Caudate nucleus (tissue), 63 donors: ENCODE measurements at places on chromosomes 11 and 22.

- DNase-seq: no peak
These were observed 40.5 kb downstream of the GGTLC2 start for GRCh38 chr22:22684580-22685561.

GRCh38 chr11:116691771-116692177, 81.0 kb downstream of the BUD13 start:
- no peak for DNase-seq

DNA sequence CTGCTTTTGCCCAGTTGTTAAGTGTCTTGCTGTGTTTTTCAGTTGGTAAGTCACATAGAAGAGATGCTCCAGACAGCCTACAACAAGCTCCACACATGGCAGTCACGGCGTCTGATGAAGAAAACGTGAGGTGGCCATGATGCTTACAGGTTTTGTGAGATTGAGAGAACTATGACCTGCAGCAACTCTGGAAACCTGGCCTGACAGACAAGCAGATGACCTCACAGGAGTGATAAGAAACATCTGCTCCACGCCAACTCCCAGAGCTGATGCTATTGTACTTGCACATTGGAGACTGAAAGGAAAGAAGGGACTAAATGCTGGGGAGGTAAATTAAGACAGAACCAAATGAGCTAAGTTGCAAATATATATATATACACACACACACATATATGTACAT, 28.6 kb upstream of the LDHA start:
- DNase-seq: no peak

- DNase-seq: no peak
These were observed 205.5 kb downstream of the OPCML start for GRCh38 chr11:133326849-133327248.

DNA sequence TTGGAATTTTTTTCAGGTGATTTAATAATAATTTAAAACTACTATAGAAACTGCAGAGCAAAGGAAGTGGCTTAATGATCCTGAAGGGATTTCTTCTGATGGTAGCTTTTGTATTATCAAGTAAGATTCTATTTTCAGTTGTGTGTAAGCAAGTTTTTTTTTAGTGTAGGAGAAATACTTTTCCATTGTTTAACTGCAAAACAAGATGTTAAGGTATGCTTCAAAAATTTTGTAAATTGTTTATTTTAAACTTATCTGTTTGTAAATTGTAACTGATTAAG, 3.4 kb downstream of the MALAT1 start:
- no peak for DNase-seq

DNA sequence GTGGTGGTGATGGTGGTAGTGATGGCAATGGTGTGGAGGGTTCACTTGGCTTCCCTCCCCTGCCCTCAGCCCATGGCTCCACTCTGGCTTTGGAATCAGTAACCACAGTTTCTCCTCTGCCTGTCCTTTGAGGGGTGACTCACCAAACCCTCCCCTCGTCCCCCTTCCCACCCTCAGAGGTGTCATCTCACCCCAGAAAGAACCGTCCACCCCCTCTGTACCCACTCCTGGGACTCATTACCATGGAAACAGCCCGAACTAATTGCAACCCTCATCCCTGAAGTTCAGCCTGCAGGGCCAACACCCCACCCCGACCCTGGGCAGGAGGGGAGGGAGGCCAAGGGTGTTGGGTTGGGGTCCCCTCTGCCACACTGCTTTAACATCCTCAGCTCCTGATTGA, 26.6 kb downstream of the PHLDB1 start:
- DNase-seq: no peak

DNA sequence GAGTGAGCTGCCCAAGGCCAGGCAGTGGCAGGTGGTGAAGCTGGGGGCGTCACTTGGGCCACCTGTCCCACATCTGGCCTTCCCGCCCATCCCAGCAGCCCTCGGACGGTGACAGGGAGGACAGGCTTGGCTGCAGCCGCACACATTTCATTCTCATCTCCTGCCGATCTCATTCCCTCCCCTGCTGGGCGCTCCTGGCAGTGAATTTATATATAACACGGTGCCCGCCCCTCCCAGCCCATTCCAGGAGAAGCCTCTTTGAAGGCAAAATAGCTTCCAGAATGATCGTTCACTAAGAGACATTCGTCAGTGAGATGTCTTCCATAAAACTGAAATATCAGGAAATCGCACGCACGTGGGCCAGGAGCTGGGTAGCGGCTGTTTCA, 861.3 kb downstream of the TBC1D22A start:
- no peak for DNase-seq

DNA sequence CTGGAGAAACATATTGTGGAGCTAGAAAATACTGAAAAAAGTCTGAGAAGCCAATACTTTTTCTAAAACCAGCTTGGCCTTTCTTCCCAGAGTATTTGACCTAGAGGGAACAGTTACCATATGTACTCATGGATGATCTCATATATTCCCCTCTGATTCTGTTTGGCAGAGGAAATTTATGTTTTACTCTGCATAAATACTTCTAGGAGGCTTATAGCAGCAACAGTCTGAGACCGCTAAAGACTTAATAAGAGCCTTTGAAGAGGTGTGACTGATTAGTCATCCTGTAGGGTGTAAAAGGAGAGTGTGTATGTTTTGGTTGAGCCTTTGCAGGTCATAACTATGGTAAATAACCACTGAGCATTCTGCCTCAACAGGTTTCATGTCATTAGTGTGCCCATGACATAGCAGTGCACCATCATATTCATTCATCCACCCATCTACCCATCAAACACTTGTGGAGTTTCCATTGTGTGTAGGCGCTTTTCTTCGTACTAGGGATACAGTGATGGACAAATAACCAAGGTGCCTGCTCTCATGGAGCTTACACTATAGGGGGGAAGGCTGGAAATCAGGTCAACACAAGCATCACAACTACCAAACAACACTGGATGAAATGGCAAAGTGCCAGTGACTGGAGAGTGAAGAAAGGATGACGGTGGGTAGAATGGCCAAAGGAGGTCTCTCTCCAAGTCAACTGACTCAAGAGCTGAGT, 44.5 kb downstream of the TRAF6 start:
- no peak for DNase-seq

DNA sequence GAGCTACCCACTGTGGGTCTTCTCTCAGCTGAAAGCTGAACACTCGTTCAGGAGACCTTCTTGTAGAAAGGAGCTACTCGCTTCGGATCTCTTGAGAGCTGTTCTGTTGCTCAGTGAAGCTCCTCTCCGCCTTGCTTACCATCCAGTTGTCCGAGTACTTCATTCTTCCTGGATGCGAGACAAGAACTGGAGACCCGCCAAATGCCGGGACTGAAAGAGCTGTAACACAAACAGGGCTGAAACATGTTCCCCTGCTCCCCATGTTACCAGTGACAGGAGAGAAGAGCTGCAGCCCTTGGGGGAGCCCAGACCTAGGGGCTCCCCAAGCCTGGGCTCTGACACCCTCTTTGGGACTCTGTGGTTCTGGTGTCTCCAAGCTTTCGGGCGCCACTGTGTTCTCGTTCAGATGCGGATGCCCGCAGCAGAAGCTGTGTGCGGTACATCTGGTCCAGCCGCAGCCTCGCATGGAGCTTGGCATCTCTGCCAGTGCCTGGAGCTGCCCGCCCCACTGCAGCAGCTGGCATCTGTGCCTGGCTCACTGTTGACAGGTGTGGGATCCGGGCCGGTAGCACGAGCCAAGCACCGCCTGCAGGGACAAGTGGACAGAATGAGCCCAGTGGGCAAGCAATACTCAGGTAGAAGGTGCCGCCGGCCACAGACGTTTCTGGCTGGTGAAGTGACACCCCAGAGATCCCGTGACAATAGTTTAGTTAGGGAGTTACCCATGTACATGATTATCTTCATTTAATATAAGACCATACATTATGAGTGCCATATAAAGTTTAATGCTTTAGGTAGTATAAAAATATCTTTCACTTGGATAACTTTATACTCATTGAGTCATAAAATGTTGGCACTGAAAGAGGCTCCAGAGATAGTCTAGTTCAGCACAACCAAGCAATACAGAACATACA, 49.1 kb downstream of the EMSY start:
- no peak for DNase-seq

- DNase-seq: no peak
These were observed 36.1 kb downstream of the PDE3B start for GRCh38 chr11:14679662-14680061.

DNA sequence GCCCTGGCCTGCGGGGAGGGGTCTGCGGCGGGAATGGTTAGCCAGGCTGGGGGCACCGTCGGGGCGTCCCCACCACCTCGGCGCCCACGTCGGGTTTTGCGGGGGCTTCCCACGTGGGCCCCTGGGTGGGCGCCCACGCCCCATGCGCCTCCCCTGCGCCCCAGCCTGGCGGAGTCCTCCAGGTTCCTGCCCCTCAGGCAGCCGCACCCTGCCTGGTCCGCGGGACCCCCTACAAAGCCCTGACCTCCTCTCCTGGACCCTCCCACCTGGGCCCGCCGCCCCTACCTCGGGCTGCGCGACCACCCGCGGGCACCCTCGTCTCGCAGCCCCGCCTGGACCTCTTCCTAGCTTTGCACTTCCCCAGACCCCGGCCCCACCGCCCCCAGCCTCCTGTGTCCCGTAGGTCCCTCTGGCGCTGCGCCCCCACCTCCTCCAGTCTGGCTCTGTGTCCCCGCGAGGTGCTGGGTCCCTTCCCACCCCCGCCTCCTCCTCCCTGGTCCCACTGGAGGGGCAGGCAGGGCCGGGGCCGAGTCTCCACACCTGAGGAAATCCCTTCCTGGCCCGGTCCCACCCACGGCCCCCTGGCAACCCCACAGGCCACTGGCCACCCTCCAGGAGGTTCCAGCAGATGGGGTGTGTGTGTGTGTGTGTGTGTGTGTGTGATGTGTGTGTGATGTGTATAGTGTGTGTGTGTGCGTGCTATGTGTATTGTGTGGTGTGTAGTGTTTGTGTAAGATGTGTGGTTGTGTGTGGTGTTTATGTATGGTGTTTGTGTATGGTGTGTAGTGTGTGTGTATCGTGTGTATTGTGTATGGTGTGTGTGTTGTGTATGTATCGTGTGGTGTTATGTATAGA, 11.8 kb downstream of the PIM3 start:
- DNase-seq: no peak

GRCh38 chr22:30024231-30024630, 56.0 kb upstream of the HORMAD2 start:
- no peak for DNase-seq

DNA sequence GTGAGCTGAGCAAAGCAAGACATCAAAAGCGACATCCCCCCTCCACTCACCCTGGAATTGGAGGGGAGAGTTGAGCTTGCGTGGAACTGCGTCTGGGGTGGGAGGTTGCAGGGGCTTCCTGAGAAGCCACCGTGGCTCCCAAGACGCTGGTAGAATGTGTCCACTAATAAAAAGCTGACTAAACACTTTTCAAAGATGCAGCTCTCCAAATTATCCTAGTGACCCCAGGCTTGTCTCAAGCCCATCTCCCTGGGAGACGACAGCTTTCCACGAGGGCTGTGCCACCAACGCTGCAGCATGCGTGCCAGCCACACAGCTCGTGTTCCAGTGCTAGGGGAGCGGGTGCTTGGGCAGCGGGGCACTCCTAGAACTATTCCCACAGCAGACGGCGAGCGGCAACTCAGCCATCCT, 6.3 kb upstream of the GAL start:
- no peak for DNase-seq

DNA sequence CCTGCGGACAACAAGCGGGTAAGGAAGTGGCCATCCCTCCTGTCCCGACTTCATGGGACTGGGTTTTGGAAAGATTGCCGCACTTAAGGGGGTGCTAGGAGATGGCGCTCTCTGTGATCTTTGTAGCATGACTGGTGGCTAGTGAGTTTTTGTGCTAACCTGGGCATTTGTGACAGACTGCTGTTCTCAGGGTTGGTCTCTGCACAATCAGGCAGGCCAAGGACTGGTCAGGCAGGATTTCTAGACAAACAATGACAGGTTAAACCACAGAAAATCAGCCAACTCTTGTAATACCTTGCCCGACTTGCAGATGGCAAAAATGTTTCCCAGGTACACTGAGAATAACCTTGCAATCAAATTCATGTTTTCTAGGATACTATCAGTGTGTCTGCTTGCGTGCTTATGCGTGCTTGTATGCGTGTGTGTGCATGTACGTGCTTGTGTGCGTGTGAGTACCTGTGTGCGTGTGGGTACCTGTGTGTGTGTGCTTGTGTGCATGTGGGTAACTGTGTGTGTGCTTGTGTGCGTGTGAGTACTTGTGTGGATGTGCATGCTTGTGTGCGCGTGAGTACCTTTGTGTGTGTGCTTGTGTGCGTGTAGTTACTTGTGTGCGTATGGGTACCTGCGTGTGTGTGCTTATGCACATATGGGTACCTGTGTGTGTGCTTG, 25.6 kb upstream of the SORL1-AS1 start:
- DNase-seq: no peak

DNA sequence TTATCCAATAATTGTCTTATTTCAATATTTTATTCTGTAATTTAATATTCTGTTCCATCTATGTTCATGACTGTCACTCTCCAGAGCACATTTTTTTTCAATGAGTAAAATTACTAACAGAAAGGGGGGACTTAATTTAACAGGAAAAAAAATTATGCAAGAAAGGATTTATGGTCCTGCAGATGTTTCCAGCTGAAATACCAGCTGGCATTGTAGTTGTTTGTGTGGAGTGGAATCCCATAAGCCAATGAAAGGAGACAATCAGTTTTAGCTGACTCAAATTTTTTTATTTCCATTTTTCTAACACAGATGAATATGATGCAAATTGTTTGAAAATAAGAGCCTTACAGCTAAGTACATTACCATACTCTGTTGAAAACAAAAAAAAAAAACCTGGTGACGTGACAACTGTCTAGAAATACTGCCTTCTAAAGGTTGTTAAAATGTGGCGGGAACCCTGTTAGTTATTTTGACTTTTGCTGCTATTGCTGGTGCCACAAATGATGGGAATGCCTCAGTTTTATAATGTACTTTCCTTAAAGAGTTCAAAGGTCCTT, 389.1 kb downstream of the ETS1 start:
- no peak for DNase-seq

GRCh38 chr11:36500315-36500721, 9.8 kb downstream of the TRAF6 start:
- DNase-seq: no peak

DNA sequence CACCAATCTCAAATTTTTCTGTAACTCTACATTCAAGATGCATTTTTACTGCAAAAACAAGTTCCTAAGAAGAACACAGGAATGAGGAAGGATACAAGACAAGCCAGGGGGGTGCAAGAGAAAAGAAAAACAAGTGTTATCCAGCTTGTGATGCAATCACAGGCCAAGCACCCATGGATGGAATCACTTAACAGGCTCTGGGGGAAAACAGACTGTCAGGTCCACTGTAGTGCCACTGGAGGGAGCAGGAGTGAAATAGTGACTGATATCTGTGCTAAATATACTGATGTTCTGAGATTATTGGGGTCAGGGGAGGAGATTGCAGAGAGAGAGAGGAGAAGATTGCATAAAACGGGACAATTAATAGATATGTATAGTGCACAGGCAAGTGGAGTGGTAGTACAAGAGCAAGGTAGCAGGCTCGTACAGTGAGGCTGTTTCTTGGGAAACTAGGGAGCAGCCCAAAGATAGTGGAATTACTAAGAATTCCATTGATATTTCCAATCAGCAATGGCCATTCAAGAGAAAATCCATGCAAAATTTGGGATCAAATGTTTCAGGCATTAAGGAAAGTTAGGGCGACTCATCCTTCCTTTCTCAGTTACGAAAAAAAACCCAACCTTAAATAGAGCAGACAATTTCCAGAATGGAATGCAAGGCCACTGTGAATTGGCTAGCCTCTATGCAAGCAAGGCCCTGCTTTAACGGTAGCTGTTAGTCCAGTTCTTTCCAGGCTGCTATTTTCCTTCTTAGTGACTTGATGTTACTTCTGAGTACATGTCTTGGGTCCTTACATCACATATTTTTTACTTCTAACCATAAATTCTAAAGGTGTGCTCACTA, 52.2 kb upstream of the CEP126 start:
- no peak for DNase-seq
